DMS53 (cell line): ENCODE measurements at places on chromosomes 5 and 9.

DNA sequence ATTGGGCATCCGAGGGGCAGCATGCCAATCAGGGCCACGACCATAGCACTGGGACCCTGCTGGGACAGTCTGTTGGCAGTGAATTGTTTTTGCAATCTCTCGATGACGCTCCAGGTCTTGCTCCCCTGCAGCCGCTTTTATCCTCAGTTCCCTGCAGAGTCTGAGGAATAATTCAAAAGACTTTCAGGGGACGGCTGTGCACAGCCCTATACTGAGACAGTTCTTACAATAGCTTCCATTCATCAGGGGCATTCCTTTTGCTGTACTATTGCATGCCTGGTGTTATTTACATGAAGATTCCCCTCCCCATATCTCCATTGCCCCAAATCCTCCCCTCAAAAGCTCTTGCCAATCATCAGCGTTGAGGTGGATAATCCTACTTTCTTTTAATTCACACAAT, 163.3 kb upstream of the WWC1 start:
- DNase-seq = no peak

DNA sequence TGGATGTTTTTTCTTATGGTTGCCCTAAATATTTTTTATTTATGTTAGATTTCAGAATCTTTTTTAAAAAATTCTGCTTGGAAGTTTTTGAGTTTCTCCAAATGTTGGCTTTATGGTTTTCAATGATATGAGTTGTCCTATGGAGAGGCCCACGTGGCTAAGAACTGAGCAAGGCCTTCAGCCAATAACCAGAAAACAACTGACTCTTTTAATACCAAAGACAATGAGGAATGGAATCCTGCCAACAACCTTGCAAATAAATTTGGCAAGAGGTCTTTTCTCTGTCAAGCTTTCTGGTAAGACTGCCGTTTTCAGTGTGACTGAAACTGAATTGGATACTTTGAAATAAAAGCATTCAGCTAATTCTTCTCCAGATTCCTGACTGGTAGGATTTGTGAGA, 1740.1 kb upstream of the WWC1 start:
- no peak for DNase-seq

DNA sequence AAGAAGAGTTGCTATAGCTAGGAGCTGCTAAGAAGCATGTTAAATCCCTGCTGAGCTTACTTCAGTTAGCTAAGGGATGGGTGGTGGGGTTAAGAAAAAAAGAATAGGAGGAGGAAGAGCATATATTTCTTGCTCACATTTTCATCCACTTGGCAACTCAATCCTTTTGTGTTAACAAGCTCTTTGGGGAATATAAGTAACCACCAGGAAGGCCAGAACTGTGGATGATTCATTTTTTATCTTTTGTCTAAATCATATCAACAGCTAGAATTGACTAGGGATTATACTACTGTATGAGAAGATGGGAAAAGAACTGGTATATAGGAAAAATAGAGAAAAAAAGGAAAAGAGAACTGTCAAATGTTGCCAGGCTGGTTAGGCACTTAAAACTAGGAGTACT, 555.3 kb upstream of the ARRDC3 start:
- no peak for DNase-seq

DNA sequence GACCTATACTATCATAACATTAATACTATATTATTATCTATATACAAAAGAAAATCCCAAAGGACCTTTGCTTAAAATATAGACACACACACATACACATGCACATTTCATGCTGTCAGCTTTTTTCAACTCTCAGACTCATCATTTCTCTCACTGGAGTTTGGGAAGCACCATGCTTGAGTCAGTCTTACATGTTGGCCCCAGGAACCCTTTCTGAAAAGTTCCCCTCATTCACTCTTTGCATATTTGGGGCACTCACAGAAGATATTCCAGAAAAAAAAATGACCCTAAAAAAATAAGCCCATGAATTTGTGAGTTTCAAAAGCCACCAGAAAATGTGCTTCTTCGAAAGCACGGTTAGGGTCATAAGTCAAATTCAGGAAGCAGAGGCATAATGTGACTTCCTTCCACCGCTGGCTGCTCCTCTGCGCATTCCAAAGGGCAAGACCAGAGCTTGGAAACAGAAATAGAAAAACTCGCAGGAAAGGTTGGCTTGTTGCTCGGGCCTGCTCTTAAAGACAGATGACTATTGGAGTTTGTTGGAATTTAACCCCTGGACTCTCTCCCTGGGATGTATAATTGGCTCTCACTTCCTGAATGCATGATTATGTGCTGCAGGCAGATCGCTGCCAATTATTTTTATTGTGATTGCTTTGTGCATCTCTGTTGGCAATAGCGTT, 129.7 kb upstream of the IQGAP2 start:
- DNase-seq = no peak

GRCh38 chr9:110638381-110638954, 30.1 kb upstream of the MUSK start:
- DNase-seq = peak; percentile 57

GRCh38 chr9:69027355-69028097, 8.0 kb upstream of the FXN start:
- peak; percentile 71 for DNase-seq

- DNase-seq = no peak
Measured at GRCh38 chr5:160925281-160925680, 73.3 kb upstream of the ATP10B start.

DNA sequence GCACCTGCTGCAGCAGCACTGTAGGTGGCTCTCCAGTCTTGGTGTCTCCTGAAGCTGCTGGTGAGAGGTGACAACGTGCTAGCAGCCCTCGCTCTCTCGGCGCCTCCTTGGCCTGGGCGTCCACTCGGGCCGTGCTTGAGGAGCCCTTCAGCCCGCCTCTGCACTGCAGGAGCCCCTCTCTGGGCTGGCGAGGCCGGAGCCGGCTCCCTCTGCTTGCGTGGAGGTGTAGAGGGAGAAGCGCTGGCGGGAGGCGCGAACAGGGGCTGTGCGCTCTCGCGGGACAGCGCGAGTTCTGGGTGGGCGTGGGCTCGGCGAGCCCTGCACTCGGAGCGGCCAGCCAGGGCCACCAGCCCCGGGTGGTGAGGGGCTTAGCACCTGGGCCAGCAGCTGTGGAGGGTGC, 62.2 kb upstream of the CNOT6 start:
- no peak for DNase-seq

DNA sequence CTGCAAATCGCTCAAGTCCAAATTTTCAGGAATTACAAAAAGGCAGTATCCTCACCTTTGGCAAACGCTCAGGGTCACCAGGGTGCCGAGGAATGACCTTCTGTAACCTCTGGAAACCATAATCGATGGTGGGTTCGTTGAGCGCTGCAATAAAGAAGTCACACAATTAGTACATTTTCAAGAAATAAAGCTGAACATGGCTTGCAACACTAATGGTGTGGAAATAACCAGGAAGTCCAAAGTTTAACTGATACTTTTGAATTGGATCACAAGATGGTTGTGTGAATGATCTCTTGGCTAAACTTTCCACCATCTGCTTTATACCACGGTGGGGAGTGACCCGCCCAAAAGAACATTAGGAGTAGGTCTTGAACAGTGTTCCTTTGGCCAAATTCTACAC, 368.7 kb downstream of the EBF1 start:
- DNase-seq = no peak

DNA sequence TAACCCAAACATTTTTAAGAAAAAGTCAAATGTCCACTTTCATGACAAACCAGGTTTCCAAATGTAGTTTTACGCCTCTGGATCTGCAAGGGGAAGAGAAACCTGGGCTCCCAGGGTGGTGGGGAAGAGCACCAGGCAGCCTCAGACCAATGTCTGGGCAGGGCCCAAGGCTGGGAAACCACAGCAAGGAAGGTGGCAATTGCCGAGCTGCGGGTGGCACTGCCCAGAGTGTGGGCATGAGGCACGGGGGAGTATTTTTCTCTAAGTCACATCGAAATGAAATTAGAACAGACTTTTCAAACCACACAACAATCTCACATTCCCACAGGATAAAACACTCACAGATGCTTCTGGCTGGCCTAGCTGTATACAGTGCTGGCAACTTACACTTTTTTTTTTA, 32.6 kb upstream of the RASGEF1C start:
- DNase-seq = no peak

DNA sequence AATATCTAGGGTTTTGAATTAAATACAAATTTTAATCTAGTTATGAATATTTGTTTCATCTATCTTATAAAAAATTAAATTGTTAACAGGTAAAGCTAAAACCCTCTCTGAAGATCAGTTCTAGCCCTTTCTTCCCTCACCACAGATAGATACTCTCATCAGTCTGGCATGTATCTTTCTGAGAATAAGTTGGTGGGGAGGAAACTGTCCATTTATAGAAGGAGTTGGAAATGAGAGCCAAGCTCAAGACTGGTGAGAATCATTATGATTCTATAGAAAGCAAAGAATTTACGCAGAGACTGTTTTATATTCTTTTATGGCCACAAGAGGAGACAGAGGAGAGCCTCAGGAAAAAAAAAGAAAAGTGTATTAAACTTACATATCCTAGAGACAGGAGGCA, 59.0 kb downstream of the STARD4 start:
- DNase-seq = no peak

DNA sequence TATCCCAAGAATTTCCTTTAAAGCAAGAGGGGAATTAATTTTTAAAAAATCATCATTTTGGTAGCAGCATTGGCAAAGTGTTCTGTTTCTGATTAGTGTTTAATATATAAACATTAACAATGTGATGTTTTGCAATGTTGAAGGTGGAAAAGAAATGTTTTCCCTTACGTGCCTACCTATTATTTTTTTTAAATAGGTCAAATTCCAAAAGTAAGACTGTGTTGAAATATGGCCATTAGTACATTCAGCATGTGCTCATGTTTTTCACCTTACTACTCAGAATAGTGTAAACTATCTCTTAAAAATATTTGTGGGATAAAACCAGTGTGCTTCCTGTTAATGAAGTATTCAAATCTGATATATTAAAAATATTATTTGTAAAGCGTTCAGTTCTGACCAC, 3.3 kb downstream of the DOCK8 start:
- no peak for DNase-seq
